Esophagus squamous epithelium (tissue), 5 donors: ENCODE measurements at places on chromosomes 12 and 14.

- no peak for DNase-seq
Measured at GRCh38 chr14:98474900-98475299, 797.1 kb downstream of the BCL11B start.

DNA sequence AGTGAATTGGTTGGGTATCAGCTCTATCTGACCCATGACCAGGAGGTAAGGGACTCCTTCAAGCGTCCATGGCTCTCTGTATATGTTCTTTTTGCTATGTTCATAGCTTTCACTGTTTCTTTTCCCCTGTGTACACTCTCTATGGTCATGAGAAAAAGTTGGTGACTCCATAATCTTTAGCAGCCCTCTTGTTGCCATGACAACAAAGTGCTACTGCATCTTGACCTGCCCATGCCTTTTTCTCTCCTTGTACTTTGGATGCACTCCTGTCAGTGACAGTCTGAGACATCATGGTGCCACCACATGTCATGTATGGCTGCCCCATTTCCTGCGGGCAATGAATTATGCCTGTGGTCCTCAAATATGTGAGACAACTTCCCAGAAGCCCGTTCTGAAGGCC lies 280.2 kb downstream of the TMEM121 start:
- DNase-seq = no peak

GRCh38 chr12:16282081-16282480 lies 4.6 kb upstream of the SLC15A5 start:
- no peak for DNase-seq

DNA sequence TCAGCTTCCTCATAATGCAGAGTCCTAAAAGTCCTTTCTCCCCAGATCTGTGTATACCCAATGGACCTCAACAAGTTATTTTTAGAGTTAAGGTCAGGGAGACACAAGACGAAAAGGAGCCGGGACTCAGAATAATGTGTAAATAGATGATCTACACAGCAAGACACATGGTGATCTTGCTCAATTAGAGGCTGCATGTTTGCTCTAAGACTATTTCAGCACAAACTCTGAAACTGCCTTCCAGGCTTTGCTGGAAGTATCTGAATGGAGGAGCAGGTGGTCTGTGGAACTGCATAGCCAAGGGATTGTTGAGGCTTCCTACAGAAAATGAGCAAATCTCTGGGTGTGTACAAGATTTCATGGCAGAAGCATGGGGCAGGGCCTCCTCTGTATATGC lies 80.8 kb downstream of the CRACR2A start:
- no peak for DNase-seq

DNA sequence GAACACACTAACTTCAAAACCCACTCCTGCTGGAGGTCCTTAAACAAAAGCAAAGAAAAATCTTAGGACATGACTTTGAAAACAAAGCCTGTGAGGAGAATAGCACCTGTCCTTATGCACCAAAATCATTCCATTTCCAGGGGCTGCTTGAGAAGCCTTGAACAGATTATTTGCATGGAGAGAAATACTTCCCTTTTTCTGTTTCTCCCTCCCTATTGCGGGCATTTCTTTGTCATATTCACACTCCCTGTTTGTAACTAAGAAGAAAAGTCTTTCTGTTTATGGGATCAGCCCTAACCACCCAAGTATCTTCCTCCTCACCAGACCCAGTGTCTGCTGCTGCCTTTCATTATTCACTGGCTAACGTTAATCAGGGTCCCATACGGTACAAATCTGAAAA lies 218.8 kb downstream of the DPF3 start:
- no peak for DNase-seq

DNA sequence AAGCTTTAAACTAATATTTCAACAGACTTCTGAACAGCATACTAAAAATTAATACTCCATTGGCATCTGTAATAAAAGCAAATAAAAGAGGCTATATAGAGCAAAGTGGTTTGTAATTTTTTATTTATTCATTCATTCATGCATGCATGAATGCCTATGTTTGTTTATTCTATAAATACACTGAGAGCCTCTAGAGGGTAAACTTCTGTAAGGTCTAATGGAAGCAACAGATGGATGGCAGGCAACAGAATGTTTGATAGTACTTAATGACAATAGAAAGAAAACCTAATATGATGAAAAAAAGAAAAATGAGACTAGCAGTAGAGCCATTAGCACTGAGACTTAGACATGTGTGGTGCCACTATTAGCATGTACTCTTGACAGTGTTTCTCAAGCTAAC lies 253.1 kb downstream of the CCDC91 start:
- no peak for DNase-seq

DNA sequence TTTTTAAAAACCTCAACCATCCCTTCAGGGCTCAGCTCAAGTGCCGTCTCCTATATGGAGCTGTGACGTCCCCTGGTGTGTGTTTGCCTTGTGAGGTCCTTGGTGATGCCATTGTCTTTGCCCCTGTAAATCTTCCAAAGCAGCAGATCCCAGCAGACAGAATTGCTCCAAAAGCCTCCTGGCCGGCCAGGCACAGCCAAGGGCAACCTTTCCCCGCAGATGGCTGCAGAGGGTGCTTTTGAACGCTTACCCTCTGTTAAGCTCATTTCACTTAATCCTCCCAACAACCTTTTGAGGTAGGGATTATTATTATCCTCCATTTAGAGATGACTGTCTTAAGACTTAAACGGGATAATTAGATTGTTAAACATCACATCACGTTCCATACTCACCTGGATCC lies 51.4 kb downstream of the RFX4 start:
- DNase-seq = no peak

- DNase-seq = no peak
Measured at GRCh38 chr12:26648584-26648983, 184.4 kb downstream of the ITPR2 start.

GRCh38 chr14:95123891-95124579 lies 33.3 kb downstream of the DICER1 start:
- no peak for DNase-seq

DNA sequence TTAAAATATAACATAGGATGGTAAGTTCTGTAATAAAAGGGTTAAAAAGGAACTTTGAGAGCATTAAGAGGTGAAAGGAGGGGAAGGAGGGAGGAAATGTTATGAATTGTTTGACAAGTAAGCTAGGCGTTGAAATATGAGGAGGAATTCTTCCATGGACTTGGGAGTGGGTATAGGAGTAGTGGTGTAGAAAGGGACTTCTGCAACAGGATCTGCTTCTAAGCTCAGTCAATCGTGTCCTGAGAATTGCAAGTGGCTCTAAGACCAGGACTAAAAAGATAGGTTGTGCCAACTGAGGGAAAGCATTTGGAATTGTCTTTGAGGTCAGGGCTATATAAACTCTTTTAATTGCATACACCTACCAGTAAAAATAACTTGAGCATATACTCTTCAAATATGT lies 74.1 kb upstream of the SLC38A2 start:
- DNase-seq = no peak

DNA sequence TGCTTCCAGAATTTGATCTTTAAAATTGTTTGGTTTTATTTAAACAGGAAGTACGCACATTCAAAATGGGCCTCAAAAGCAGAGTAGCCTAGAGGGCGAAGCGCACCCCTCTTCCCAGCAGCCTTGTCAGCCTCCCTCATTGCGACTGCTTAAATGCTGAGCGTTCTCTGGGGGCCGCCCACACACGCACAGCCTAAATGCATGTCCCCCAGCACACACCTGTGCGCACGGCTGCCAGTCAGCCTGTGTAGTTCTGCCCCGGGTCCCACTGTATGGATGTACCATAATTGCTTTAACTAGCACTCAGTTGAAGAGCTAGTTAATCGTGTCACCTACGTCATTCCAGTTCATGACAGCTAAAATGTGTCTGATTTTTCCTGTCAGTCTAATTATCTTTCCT lies 79.3 kb downstream of the TESC start:
- no peak for DNase-seq

- DNase-seq = no peak
Measured at GRCh38 chr12:4273652-4274395, at the start of gene CCND2. Gene CCND2 (plus strand): TSS chr12:4273762. CDS start chr12:4274041, 279 bp downstream.

DNA sequence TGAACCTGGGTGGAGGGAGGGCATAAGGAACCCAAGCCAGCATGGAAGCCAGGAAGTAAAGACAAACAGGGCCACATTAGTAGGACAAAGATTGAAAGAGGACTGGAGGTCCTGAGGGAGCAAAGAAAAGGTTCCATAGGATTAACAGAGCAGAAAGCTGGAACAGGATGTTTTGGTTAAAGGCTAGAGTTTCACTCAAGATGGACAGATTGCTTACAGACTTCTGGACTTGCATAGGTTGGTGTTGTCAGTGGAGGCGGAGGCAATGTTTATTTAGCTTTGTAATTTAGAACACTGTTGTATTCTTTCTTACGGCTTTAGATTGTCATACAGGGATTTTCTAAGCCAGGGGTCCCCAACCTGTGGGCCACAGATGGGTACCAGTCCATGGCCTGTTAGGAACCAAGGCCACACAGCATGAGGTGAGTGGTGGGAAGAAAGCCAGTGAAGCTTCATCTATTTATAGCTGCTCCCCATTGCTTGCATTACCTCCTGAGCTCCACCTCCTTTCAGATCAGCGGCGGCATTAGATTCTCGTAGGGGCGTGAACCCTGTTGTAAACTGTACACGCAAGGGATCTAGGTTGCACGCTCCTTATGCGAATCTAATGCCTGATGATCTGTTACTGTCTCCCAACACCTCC lies 31.3 kb downstream of the ZNF664 start:
- no peak for DNase-seq

- DNase-seq = no peak
Measured at GRCh38 chr12:21456291-21456780, 18.9 kb downstream of the PYROXD1 start.

DNA sequence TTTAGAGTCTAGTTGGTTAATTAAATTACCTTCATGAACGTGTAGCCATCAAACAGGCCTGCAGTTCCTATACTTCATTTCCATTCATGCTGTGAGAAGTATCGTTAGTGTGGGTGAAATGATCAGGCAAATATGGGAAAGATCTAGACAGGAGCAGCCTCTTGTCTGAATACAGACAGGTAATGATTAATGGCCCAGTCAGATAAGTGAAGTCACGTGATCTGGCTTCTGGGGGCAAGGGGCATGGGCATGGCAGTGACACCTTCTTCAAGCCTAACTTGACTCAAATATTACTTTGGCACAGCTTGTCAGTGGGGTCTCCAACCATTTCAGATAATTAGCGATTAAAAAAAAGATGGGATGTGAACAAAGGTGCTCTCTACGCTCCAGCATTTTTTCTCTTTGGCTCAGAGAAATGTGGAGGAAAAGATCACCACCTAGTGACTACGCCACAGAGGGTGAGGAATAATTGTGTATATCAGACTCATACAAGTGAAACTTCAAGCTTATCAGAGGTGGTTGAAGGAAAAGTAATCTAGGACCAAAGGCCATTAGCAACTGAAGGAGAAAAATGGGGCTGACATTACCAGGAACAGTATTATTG lies 17.8 kb downstream of the GUCY2C start:
- DNase-seq = no peak

- DNase-seq = no peak
Measured at GRCh38 chr12:15932971-15933370, 21.8 kb downstream of the DERA start.
